Right kidney (tissue), 9 donors: ENCODE measurements at places on chromosomes 6 and 20.

- no peak for DNase-seq
Observed at GRCh38 chr6:108518714-108519576, 41.8 kb upstream of the FOXO3 start.

DNA sequence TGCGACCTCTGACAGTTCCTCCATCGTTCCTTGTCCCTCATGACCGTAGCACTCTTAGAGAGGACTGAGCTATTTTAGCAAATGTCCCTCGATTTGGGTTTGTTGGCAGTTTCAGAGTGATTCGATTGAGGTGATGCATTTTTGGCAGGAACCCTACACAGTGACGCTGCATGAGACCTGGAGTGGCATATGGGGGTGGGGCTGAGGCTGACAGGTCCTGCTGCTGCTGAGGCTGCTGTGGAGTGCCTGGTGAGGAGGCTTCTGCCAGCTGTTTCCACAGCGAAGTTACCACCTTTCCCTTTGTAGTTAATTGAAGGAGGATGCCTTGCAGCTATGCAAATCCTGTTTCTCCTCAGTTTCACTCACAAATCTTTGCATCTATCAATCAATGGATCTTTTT lies 19.8 kb downstream of the PXDC1 start:
- DNase-seq: no peak

DNA sequence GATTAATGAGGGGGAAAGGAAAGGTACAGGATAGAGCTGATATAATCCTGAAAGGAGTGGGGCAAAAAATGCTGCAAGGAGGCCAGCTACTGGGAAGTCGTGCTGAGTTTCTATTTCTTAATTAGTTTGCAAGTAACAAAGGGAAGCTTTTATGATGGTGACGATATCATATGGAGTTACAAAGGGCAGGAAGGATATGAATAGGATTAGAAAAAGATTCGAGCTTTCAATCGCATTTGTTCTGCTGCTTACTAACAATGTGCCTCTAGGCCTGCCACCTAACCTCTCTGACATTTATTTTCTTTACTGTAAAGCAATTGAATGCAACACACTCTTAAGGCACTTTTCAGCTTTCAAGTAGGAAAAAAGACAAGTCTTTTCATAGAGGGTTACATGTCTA lies 219.2 kb downstream of the CLVS2 start:
- no peak for DNase-seq

- no peak for DNase-seq
Observed at GRCh38 chr6:119052292-119052889, 26.1 kb downstream of the FAM184A start.
